Spleen (tissue), 13 donors: ENCODE measurements at places on chromosomes 5 and 9.
A peak's percentile ranks its signal among the peaks of the same experiment; 100 is the strongest.

- H3K4me1 ChIP-seq: no peaks in the 10 kb centered on the region
- no peaks in the 10 kb centered on the region for H3K27me3 ChIP-seq
- H3K27ac ChIP-seq: no peak overlapping the region
- H3K36me3 ChIP-seq: no peaks in the 10 kb centered on the region
Measured at GRCh38 chr9:28059192-28059591, 485.9 kb upstream of the C9orf72 start.

GRCh38 chr9:102435427-102435826, 559.7 kb upstream of the CYLC2 start:
- no peaks in the 10 kb centered on the region for H3K4me1 ChIP-seq
- DNase-seq: no peak
- H3K27me3 ChIP-seq: no peaks in the 10 kb centered on the region
- H3K4me3 ChIP-seq: no peak overlapping the region

- H3K27ac ChIP-seq: no peak overlapping the region
- H3K4me1 ChIP-seq: no peaks in the 10 kb centered on the region
- H3K27me3 ChIP-seq: no peaks in the 10 kb centered on the region
- peak; percentile 23 for DNase-seq
- H3K36me3 ChIP-seq: no peaks in the 10 kb centered on the region
Measured at GRCh38 chr9:113719919-113720318, 156.2 kb upstream of the ZNF618 start.

GRCh38 chr9:115590011-115590410, 472.1 kb upstream of the TNC start:
- no peaks in the 10 kb centered on the region for H3K36me3 ChIP-seq
- DNase-seq: no peak
- H3K27ac ChIP-seq: no peak overlapping the region
- peaks cover 3% of the 10 kb centered on the region for H3K27me3 ChIP-seq
- no peak overlapping the region for H3K4me3 ChIP-seq

DNA sequence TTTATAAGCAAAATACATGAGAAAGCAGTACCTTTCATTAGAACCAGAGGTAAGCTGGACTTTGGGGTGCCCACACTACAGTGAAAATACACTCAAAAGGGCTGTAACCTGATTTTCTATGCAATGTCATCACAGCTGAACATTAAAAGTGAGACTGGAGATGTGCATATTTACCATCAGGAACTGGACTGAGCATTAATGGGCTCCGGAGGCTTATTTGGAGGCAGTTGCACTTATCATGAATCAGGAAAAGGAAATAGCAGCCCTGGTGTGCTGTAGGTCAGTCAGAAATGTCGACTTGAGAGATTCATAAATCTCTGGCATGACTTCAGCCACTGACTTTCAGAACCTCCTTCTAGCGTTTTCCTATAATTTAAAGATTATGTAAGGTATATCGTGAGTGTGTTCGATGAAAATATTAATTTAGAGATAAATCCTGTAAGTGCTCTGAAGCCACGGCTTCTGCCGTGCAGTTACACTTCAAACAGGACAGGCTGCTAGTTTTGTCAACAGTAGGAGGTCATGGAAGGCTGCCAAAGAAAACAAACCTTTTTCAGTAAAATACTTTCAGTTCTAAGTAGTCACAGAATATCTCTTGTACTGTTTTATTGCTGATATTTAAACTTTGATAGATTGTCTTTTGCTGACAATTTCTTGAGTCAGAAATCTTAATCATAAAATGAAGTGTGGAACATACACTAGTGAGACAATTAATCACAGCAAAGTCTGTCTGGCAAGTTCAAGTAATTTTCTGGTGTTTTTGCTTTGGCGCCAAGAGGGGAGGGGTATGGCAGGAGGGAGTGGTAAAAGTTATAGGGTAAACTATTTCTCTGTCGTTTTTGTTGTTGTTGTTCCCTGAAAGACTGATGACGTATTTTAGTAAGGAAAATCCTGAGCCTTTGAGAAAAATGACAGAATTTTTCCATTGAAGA, 939.7 kb downstream of the NR2F1-AS1 start:
- no peak overlapping the region for H3K27ac ChIP-seq
- no peaks in the 10 kb centered on the region for H3K36me3 ChIP-seq
- H3K4me3 ChIP-seq: no peak overlapping the region
- DNase-seq: no peak

- H3K36me3 ChIP-seq: no peaks in the 10 kb centered on the region
- no peaks in the 10 kb centered on the region for H3K27me3 ChIP-seq
- no peak overlapping the region for H3K4me3 ChIP-seq
Measured at GRCh38 chr9:135584934-135585333, 23.4 kb downstream of the PAEP start.

GRCh38 chr5:169531631-169532030, 51.9 kb upstream of the SPDL1 start:
- H3K36me3 ChIP-seq: no peaks in the 10 kb centered on the region
- DNase-seq: no peak
- no peak overlapping the region for H3K27ac ChIP-seq
- no peak overlapping the region for H3K4me3 ChIP-seq

DNA sequence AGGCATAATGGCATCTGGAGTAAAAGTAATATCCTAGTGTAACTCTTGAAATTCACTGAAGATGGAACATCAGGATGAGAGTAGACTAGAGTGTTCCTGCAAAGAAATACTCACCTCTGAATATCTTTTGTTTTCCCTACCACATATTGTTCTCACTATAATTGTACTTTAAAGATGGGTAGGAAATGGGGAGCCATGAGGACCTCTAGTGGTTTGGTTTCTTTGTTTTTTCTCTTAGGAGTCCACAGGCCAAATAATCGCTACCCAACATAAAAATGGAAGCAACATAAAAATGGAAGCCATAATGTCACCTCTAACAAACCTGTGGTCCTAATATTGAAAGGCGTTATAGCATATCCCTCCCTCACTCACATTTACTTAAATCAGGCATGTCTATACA, 2375.8 kb downstream of the MAT2B start:
- H3K27ac ChIP-seq: no peak overlapping the region
- H3K27me3 ChIP-seq: no peaks in the 10 kb centered on the region
- H3K36me3 ChIP-seq: no peaks in the 10 kb centered on the region
- no peak overlapping the region for H3K4me3 ChIP-seq
- H3K4me1 ChIP-seq: no peaks in the 10 kb centered on the region

GRCh38 chr9:92895812-92896436, 18.1 kb upstream of the ZNF484 start:
- H3K27me3 ChIP-seq: no peaks in the 10 kb centered on the region
- H3K27ac ChIP-seq: no peak overlapping the region
- H3K4me3 ChIP-seq: no peak overlapping the region
- DNase-seq: peak; percentile 39

DNA sequence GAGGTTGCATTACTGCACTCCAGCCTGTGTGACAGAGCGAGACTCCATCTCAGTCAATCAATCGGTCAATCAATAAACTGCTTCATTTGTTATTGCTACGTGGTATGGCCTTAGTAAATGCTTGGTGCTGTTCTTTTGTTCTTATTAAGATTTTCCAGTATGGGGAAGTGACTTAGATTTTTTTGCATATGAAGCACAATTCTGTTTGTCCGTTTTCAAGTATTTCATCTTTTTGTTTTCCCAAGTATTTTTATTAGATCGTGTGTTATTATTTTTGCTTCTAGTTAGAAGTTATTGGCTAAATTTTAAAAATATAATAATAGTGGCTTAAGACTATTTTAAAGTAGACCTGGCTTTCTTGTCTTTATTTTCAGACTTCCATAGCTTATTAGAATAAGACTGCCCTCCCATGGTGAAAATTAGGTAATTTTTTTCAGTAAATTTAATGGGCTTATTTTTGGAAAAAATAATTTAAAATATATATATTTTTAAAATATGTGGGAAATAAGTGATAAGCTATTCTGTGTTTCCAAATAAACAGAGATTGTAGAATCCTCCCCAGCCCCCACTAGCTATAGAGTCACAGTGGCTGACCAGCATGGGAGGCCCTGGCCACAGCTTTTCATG, 14.7 kb upstream of the OMD start:
- no peak overlapping the region for H3K4me3 ChIP-seq
- no peaks in the 10 kb centered on the region for H3K27me3 ChIP-seq
- no peaks in the 10 kb centered on the region for H3K36me3 ChIP-seq
- H3K4me1 ChIP-seq: no peaks in the 10 kb centered on the region
- no peak overlapping the region for H3K27ac ChIP-seq
